Stimulated activated CD8-positive, alpha-beta memory T cell treated with anti-CD3 and anti-CD28 coated beads, Interleukin-4, amount 100 ng/mL, for 24 hours (primary cell): ENCODE measurements at places on chromosomes 5 and 9.
A peak's percentile ranks its signal among the peaks of the same experiment; 100 is the strongest.

DNA sequence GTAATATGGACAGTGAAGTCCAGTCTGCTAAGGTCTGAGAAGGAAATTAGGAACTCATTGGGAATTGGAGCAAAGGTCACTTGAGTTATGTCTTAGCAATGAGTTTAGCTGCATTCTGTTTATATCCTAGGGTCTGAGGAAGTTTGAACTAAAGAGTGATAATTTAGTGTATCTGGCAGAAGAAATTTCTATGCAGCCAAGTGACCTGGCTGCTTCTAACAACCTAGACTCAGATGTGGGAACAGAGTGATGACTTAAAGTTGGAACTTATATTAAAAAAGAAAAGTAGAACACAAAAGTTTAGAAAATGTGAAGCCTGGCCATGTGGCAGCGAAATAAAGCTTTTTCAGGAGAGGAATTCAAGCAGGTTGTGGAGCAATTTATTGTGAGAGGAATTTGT is 106.2 kb downstream of the PRDM9 start:
- DNase-seq = no peak

DNA sequence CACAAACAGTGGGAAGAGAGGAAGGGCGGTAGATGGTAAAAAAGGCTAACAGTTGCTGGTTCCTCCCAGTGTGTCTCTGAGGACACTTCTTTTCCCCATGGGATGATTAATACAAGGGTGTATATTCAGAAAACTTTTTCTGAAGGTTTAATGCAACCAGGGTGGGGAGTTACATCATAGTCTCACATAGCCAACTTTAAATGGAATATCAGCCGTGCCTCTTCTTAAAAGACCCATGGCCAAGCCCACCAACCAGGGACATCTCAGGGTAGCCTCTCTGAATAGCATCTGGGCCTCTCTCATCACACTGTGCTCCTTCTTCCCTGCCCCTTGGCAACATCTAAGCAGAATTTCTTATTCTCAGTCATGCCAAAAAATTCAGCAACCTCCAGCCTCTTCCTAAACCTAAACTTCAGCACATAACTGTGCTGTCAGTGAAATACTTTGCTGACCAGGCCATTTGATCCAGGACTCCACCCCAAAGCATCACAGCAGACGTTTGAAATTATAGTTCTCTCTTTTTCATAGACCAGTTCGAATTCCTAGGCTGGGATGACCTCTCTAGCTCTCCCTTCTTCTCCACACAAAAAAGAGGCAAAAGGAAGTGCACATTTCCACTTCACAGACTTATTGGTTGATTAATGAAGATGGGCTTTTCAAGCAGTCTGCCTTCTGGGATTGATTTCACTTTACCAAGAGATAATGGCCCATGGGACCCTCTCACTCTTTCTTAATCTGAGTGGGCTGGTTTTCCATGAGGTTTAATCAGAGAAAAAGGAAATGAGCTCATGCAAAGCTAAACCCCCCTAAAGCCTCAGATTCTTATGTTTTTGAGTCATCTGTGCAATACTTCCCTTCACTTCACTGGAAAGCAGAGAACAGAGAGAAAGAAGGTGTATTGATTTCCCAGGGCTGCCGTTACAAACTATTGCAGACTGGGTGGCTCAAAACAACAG is 85.1 kb upstream of the RAI14 start:
- no peak for DNase-seq

DNA sequence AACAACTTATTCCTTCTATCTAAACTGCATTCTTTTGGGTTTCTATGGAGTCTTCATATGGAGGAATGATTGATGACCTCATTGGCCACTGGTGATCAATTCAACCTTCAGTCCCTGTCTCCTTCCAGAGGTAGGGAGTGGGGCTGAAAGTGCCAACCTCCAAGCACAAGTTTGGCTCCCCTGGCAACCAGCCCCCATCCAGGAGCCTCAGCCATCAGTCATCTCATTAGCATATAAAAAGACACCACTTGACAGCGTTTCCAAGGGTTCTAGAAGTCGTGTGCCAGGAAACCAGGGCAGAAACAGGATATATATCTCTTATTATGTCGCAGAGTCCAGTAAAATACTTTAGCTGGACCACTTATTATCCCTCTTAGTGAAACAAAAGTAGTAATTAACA is 9.8 kb downstream of the SLC31A2 start:
- DNase-seq = no peak

DNA sequence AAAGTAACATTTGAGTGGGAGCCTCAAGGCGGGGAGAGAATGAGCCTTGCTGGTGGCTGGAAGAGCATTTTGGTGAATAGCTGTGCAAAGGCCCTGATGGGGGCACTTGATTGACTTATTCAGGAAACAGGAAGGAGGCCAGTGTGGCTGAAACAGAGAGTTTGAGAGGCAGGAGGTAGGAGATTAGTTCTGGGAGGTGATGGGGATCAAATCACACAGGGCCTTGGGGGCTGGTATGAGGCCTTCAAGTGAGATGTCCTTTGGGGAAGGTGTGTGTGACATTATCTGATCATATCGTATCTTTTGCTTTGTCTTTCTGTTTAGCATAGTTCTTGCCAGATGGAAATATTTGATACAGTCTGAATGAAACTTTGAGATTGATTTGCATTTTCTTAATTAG is 172.3 kb downstream of the TENT4A start:
- no peak for DNase-seq

DNA sequence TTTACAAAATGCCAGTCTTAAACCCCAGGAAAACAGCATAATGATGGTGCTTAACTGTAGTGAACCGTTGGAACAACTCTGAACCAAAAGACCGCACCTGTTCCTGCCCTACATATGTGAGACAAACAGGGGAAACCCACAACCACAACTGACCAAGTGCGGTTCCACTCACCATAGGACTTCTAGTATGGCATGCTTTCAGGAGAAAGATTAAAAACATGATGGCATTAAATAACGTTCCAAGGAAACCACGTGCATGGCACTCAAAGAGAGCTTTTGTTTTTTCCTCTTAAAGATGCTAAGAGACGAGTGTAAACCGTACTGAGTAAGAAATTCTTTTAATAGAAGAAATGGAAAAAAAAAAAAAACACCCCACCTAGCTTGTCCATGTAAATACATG is 119.8 kb downstream of the SSBP2 start:
- DNase-seq = no peak

GRCh38 chr5:40605295-40605958 is 74.3 kb upstream of the PTGER4 start:
- DNase-seq = no peak

GRCh38 chr5:1208743-1209488 is 7.5 kb downstream of the SLC6A19 start:
- DNase-seq = no peak

DNA sequence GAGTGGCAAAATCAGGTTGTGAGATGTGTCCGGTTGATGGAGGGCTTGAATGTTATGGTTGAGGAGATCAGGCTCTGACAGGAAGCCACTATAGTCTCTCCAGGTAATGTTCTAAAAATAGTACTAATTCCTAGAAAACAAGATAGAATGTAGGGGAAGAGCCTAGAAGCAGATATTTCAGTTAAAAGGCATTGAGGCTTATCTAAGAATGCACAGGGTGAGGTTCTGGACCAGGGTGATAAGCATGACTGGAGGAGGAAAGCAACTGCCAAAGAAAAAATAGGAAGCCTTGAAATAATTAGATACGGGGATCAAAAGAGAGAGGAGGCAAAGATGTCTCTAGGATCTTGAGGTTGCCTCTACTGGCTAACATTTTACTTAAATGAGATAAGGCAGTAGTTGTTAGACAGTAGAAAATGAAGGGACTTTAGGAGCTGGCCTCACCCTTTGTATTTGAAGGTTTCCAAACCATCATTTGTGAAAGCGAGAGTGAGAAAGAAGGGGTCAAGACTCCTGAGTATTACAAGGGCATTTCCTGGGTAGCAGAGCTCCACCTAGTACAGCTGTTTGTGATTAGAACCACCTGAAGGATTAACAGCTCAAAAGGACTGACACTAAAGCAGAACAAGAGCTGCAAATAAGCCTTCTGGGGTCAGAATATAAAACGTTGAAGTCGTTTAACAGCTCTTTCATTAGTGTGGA is 15.4 kb upstream of the ARL15 start:
- DNase-seq = no peak

GRCh38 chr9:119968836-119969707 is 599.8 kb upstream of the BRINP1 start:
- peak; percentile 11 for DNase-seq
